ENCODE measurements at places on chromosomes 1 and 21.

- DNase-seq = no peak
These were observed 51.9 kb downstream of the DIPK1A start for GRCh38 chr1:92909321-92909720.

DNA sequence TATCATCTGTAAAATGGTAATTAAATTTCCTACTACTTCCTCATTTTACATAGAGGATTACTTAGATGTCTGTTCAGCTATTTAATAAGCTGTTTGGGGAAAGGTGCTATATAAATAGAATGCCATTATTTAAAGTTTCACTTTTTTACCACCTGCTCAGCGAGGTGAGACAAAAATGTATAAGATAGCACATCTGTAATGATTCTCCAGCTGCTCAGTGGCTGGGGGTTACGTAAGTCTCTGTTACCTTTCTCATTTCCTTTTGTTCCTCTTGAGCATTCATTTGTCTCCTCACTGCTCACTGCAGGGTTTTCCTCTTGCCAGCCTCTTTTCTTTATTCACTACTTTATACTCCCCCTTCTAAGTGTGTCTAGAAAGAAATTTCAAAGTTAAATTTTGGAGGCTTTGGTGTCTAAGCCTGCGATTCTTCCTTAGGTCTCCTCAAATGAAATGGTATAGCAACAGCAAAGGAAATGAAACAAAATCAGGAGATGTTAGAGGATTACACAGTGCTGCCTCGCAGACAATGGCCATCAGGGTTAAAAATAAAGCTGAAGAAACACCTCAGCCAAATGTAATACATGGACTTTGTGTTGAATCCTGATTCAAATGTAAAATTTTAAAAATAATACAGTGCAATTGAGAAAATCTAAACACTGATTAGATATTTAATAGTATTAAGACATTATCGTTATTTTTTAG is 6.8 kb downstream of the RGS8 start:
- DNase-seq = no peak

DNA sequence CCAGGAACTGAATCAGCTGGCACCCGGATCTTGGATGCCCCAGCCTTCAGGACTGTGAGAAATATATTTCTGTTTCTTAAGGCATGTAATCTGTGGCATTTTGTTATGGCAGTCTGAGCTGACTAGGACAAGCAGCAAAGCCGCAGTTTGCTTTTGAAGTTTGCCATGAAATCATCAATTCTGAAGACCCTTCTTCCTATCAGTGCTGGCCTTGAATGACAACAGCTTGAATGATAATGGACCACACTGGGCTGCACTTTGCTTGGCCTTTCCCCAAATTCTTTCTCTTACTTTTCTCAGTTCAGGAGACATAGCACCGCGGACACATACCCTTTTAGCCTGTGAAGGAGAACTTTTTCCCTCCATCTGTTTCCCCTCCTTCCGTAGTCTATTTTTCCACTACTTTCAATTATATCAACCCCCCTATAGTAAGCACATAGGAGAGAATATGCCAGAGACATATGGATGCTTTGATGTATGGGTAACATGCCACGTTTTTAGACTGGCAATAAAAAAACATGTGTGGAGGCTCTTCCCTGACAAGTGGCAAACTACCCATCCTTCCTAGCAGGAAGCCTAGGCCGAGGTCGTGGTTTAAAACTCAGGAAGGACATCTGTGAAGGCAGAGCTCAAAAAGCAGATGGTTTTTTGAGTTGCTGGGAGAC is 42.9 kb downstream of the HLX start:
- DNase-seq = no peak

GRCh38 chr1:3501856-3502640 is 47.6 kb downstream of the ARHGEF16 start:
- DNase-seq = peak; percentile 58

- DNase-seq = no peak
These were observed 8.1 kb downstream of the SDC3 start for GRCh38 chr1:30900486-30900885.

- no peak for DNase-seq
These were observed 43.6 kb downstream of the TNFRSF9 start for GRCh38 chr1:7896994-7897393.

DNA sequence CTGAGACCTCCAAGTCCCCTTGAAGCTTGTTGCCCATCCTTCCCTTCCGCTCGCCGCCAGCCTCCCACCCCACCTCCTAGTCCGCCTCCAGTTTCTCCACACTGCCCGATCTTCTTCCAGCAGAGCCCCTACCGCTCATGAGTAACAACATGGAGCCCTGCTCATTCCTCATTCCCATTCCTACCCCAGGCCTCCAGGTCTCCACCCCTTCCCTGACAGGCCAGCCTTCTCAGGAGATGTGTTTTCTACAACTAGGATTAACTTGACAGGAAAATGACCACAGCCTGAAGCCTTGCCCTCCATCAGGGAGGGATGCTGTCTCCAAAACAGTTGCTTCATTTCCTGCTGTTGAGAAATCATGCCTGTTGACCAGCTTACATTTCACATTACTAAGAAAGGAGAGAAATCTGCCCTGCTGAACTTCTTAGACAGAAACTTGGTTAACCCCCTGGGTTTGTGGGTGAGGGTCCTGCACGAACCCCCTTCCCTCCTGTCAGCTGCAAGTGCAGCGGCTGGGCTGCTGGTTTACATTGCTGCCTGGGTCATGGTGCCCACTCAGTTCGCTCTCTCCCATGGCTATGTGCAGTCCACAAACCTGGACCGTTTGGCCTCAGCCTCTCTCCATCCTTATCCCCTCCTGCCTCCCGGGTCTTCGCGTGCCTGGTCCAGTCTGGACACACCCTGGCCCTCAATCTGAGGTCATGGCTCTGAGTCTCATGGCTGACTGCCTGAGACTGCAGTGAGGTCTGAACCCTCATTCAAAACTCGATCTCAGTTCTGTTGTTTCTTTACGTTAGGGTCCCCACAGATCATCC is 16.1 kb upstream of the CHI3L1 start:
- no peak for DNase-seq

DNA sequence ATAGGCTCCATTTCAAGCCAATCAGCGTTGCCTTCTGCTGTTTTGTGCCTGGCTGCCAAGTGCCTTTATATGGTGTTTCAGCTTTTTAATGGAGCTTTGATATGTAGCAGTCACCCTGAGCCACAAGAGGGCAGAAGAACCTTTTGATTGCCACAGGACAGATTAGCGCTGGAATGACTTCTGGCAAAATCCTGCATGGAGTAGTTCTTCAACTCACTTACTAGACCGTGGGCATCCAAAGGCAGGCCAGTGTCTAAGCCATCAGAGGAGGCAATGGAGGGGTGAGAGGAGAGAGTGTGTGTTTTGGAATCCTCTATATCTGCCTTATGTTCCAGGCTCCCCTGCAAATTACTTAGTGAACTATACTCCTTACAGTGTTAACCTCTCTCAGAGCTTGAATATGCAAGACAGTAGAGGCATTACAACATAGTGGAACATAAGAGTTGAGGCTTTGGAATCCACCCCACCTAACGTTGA is 56.2 kb downstream of the ST3GAL3 start:
- peak; percentile 33 for DNase-seq

GRCh38 chr1:83910461-83910860 is 88.5 kb downstream of the TTLL7 start:
- no peak for DNase-seq

GRCh38 chr1:228925691-228926090 is 190.4 kb downstream of the RHOU start:
- no peak for DNase-seq

DNA sequence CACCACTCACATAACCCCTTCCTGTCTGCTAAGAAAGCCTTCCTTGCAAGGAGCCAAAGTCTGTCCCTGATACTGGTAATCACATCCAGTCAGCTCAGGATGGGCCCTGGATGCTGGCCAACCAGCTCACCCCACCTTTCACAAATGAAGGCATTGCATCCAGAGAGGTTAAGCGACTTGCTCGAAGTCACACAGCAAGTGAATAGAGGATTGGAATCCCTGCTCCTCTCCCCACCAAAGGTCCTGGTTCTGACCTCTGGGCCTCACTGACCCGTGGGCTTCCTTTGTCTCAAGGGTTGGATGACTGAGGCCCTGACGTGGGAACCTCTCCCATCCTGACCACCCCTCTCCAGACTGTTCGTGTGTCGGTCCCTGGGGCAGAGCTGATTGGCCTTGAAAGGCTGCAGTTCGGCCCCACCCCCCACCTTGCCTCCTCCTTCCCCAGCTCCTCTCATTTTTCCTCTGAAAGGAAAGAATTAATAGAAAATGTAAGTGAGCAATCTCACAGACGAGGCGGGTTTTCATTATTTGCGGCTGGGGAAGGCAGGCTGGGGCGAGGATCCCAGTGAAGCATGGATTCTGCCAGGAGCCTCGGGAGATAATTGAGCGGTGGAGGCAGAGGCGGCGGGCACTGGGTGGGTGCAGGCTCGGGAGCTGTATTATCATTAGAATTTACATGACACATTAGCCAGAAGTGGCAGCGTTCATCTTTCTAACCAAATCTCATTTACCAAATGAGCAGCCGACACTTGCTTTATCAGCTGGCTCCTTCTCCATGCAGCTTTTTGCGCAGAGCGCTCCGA is 101.5 kb upstream of the CSF3R start:
- no peak for DNase-seq

DNA sequence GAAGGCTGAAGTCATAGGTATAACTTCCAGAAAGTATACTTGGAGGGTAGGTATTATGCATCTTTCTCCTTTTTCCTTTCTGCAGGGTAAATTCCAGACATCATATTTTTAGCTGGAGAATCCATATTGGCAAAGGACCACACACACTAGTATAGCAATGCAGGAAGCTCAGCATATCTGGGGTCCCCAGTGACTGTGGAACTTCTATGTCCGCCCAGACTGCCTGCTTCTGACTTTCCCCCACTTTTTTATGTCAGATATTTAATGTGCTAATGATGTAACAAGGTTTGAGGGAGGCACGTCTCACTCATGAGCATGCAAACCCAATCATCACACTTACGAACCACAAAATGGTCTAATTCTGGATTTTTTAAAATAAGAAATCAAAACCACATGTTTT is 90.4 kb downstream of the BACH1 start:
- no peak for DNase-seq

DNA sequence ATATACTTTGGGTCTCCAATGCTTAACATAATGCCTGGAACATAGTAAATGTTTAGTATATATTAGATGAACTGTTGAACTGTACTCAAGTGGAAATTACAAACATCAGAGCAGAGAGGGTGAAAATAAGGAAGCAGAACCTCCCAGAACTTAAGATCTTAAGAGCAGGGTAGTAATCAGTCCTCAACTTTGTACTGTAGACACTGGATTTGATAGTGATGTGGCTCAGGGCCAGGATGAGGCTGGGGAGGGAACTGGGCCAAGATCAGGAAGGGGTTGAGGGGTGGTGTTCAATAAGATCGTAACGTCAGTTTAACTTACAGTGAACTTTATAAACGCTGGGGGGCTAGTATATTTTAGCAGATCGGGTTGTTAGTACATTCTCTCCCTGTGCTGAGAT is 15.4 kb downstream of the MPZL1 start:
- DNase-seq = no peak

- DNase-seq = no peak
These were observed 34.8 kb downstream of the SLC35D1 start for GRCh38 chr1:67019121-67019520.

GRCh38 chr1:10614377-10615225 is 139.9 kb downstream of the PEX14 start:
- no peak for DNase-seq

- no peak for DNase-seq
These were observed 101.2 kb downstream of the AKT3 start for GRCh38 chr1:243748706-243749283.

DNA sequence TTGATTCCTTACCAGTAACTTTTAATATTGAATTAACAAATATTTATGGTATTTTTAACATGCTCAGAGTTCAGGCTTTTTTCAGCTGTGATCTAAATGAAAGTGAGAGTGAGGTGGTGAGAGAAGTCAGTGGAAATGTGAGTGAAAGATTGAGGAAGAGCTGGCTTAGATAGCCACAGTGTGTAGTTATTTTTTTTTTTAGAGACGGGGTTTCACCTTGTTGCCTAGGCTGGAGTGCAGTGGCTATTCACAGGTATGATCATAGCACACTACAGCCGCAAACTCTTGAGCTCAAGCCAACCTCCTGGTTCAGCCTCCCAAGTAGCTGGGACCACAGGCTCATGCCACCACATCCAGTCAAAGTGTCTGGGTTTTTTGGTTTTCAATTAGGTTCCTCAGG is 10.9 kb downstream of the RNF11 start:
- no peak for DNase-seq

- DNase-seq = no peak
These were observed 38.3 kb upstream of the CLCA4 start for GRCh38 chr1:86508583-86508969.

DNA sequence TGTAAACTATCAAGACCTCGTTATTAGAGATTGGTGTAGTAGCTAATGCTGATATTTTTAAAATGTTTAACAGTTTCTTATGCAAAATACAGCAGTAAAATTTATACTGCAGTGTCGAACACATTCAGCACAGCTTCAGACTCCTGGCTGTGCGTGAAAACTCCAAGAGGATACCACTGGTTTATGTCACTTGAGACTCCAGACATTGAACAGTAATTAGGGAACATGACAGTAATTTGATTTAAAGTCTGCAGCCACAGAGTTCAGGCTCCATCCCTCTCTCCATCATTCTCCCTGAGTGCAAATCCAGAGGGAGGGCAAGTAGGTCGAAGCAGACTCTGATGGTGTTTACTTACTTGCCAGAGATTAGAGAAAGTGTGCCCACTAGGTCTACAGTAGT is 94.2 kb downstream of the AK5 start:
- DNase-seq = no peak

GRCh38 chr1:197272791-197273190 is 4.7 kb downstream of the CRB1 start:
- DNase-seq = no peak

DNA sequence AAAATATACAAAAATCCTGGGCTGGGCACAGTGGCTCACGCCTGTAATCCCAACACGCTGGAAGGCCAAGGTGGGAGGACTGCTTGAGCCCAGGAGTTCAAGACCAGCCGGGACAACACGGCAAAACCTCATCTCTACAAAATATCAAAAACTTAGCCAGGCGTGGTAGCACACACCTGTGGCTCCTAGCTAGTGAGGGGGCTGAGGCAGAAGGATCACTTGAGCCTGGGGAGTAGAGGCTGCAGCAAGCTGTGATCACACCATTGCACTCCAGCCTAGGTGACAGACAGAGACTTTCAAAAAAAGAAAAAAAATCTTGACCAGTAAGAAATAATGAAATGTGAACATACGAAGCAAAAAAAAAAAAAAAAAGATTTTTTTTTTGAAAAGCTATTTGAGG is 52.1 kb downstream of the ARID4B start:
- no peak for DNase-seq

GRCh38 chr21:33505833-33506232 is 14.3 kb upstream of the DNAJC28 start:
- DNase-seq = no peak

- no peak for DNase-seq
These were observed 78.1 kb upstream of the RUNX3 start for GRCh38 chr1:25008192-25008485.

GRCh38 chr1:201156819-201157218 is 2.5 kb upstream of the TMEM9 start:
- DNase-seq = no peak

DNA sequence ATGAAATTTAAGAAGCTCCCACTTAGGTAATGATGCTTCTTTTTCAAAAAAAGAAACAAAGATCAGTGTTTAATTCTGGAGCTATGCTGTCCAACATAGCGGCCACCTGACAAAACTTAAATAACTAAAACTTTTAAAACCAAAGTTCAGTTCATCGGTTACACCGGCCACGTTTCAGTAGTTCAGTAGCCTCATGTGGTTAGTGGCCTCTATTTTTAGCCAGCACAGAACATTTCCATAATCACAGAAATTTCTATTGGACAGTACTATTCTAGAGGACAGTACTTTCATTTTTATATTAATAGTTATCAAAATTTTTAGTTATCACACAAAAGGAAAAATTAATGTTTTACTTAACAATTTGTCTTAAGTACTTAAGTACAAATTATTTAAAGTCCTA is 141.0 kb downstream of the USP25 start:
- DNase-seq = no peak

Data from omental fat pad (tissue), 4 donors.